ENCODE measurements at places on chromosomes 4 and X.

- no peak for DNase-seq
These were observed 27.0 kb downstream of the MBNL3 start for GRCh38 chrX:132461886-132462285.

DNA sequence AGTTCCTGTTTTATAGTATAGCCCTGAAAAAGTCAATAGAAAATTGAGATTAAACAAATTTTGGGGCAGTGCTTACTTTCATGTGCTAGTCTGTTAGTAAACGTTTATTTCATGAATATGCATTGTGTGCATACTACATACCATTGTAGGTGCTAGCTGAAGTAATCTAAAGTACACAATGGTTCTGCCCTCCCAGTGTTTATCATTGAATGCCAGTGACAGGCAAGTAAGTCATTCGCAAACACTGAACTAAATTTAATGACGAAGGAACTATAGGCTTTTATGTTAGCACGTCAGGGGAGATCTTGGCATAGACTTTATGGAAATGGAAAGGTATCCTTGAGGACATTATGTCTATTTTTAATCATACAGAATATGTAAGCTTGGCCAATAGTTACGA lies 426.9 kb upstream of the EPHA5 start:
- DNase-seq = no peak

DNA sequence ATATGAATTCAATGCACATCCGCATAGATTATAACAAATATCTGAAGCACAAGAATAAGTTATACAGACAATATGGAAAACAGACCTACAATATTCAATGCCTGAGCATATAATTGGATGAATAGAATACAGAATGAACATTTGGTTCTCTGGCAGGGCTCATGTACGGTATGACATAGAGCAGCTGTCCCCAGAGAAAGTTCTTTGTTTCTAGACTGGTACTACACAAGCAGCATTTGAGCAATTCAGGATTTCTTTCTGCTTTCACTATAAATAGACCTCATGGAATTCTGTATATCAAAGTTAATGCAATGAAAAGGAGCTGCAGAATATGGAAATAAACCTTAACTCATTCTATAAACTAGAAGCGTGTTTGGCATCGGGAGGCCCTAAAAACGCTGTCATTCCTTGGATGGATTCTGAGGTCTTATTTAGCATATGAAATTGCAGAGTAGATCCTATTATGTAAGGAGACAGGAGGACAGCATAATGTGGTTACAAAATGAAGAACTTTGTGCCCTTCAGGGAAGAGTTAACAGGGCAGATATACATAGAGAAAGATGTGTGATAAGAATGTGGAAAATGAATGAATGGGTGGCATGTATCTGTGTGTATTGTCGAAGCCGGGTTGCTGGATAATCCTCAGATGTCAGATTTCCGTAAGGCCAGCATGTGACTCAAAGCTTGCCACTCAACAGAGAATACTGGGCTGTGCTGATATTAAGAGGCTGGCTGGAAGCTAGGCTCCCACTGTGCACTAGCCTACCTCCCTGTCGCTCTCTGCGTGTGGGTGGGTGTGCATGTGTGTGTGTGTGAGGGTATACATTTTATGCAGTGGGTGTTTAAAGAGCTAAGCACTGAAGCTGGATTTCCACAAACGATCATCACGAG lies 103.3 kb upstream of the SLC4A4 start:
- no peak for DNase-seq

- DNase-seq = no peak
These were observed 21.2 kb downstream of the LRP2BP start for GRCh38 chr4:185374573-185374972.

- DNase-seq = peak; percentile 36
These were observed 14.7 kb upstream of the CBR4 start for GRCh38 chr4:169024762-169025161.

DNA sequence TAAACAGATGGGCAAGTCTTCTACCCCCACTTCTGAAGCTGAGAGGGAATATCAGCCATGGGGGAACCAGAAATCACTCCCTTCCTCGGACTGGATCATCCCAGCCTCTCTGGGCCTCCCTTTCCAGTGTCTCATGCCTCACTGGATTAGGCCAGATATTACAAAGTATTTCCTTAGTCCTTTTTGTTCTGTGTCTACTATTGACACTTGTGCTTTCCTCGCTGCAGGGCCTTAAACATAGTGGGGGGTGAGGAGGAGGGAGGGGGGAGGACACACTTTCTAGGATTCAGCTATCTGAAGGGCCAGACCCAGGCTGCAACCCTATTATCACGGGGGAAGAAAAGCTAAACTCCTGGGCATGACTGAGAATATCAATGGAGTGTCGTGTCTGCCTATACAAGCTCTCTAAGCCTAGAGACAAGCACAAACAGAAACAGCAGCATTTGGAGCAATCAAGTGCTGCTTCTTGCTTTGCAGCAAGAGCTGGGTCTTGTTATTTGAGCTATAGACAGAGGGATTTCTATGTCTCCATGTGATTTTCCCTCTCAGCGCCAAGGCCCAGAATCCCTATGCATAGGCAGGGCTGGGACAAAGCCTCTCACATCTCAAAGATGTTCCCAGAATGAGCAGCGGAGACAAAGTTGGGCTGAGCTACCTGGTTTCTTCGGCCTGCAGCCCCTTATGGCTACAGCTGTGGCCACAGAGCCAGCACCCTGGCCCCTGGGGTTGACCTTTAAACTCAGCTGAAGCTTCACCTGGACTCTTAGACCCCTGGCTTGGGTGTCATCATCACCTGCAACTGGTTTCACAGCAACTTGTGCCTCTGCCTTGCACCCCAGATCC lies 20.2 kb downstream of the PJA1 start:
- DNase-seq = no peak

DNA sequence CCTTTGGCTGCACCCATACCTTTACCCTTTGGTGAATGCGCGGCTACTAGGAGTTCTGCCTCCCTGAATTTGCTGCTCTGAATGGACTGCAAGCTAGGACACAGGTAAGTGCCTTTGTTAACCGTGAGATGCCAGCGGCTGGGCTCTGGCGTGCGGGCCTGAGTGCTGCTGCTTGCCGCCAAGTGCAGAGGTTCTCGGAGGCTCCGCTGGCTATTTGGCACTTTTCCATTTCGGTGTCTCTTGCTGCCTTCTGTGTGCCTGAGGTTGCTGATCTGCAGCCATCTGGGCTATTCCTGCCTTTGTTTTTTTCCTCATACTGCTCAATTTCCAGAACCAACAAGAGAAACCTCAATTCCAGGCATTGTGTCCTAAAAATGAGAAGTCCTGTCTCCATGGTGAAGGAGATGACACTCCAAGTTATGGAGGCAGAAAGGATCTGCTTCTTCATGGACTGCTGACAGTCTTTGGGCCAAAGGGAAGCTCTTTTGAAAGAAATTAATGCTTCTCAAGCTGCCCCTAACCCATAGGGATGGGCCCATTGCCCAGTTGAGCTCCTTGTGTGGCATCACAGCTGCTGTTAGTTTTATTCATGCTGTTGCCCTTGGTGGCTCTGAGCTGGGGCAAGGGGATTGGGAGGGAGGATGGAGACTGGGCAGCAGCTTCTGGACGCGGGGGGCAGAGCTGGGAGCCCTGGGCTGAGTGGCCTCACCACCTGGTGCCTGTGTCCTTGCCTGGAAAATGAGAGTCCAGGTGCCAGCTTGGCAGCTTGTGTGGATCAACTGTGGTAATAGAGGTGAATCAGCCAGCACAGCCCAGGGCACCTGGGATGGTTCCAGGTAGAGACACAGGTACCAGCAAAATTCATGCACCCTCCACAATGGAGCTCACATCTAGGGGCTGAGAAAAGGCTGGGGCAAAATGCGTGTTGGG lies 3.8 kb upstream of the TBC1D14 start:
- no peak for DNase-seq

GRCh38 chr4:121838136-121838535 lies 14.5 kb upstream of the CCNA2 start:
- no peak for DNase-seq

DNA sequence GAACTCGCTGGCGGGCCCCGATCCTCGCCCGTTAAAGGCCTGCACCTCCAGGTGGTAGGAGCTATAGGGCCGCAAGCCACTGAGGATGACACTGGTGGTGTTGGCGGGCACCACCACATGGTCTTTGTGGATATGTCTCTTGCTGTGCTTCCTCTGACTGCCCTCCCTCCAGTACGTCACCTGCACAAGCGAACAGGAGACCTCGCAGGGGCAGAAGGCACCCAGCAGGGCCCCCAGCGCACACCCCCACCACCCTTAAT lies 20.7 kb downstream of the L1CAM start:
- DNase-seq = no peak

DNA sequence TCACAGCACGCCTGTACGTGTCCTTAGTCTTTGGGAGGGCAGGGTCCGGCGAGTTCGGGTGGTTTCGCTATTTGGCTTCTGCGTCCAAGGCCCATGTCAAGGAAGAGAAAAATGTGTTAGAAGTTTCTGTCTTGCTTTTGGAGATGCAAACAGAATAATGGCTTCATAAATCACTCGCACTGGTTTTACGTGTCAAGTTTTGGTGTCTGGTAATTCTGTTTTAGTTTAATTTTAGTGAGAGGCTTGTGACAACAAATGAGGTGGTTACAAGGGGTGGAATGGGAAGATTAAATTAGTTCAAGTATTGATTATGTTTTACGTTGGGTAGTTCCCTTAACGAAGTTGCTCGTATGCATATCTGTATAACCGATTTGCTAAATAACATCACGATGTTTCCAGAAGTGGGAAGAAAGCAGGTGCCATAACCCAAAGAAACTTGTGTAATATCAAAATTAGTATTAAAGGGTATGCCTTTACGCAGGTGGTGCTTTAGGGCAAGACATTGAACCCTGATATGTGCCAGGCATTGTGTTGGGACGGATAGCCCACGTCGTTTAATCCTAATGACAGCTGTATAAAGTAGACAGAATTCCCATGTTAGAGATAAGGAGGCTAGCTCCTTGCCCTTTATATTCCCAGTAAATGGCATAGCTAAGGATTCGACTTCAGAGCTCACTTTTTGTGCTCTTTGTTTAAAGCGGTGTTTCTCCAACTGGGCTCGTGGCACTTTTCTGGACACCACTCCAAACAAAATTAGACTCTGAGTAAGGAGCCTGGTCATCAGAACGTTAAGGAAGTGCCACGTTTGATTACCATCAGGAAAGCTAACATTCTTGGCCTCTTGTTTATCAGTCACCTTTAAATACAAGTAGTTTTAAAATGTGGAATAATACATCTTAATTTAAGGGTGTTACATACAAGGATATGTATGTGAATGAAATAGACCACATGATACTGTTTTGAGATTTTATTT lies 843 bp downstream of the RPL34 start:
- no peak for DNase-seq

GRCh38 chrX:13654116-13654515 lies 1.2 kb downstream of the TCEANC start:
- DNase-seq = no peak

DNA sequence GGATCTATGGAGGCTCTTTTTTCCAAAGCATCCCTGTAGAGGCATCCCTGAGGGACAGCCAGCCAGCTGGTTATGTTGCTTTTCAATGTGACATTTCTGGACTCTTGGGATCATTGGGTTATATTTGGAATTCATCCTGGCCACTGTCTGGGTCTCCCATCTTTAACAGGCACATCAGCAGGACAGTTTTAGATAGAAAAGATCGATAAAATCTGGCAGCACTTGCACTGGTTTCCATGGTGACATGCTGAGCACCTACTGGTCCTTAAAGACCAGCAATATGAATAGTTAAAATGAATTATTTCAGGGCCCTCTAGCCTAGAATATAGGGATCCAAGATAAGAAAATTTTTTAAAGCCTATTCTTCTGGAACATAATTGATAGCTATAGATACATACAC lies 151.6 kb downstream of the KDR start:
- no peak for DNase-seq

- DNase-seq = no peak
These were observed 389.2 kb upstream of the TENM3 start for GRCh38 chr4:181853881-181854511.

DNA sequence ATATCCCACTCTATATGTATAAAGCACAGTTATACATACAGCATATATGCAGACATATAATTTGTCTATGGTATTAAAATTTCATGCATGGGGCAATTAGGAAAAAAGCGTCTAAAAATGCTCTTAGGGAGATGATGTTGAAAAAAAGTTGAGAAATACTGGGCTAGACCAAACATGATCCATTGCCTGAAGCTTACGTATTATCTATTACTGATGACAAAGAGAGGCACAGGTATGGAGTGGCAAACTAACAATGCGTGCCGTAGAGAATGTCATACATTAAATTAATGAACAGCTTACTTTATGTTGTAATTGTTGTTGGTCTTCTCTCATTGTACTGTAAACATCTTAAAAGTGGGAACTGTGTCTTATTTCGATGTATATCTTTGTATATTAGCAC lies 13.9 kb downstream of the RHOH start:
- no peak for DNase-seq

DNA sequence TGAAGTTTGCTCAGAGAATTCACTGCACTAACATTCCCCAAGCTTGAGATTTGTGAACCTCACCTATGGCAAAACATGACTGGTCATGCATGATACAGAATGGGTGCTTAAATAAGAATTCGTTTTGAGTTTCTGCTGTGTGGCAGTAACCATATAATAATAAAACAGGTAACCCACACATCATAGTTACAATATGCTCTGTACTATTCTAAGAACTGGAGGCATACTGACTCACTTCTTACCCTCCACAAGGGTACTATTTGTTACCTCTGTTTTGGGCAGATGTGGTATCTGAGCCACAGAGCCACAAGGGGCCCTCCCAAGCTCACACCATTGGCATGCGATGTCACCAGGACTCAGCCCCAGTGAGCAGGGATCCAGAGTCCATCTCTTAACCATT lies 17.6 kb downstream of the SLC2A9 start:
- DNase-seq = no peak

- peak; percentile 31 for DNase-seq
These were observed 173.6 kb upstream of the NUDT6 start for GRCh38 chr4:123096038-123096437.
